ENCODE measurements at places on chromosomes 1 and 21. TPM values are rescaled to one million over a fixed set of nuclear protein-coding genes. Genes with fewer than 3 reads are reported as not detected.

The FLG2 gene
- total RNA-seq, result not detected

GRCh38 chr1:165387505-165387904 is 31.0 kb upstream of the LMX1A start:
- no peak for DNase-seq

The LIN9 gene
- total RNA-seq, result 21.8 TPM

- no peak for DNase-seq
Measured at GRCh38 chr1:102640872-102641271, 467.4 kb downstream of the COL11A1 start.

The PALMD gene
- total RNA-seq, result 122 TPM

DNA sequence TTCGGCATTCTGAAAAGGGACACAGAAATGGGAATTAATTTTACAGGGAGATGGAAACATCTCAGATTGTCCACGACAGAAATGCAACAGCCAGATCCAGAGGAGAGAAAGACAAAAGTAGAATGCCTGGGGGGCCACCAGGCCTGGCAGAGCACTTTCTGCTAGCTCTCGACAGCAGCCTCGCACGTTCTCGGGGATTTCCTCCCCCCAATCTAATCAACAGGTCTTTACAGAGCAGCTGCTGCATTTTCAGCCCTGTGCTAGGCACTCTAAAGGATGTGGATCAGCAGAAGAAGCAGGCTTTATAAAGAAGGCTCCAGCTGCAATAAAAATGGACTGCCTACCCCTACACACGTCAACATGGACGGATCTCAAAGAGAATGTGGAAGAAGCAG is 10.6 kb downstream of the CSRP1 start:
- no peak for DNase-seq

Data from Right ventricle myocardium inferior (tissue), 1 donor.